Stimulated activated CD8-positive, alpha-beta memory T cell treated with anti-CD3 and anti-CD28 coated beads, Interleukin-7, amount 100 ng/mL, for 1 hour (primary cell): ENCODE measurements at places on chromosomes 13 and 19.

- DNase-seq, result no peak
Observed at GRCh38 chr13:95741584-95742563, 64.9 kb downstream of the DNAJC3 start.

- DNase-seq, result no peak
Observed at GRCh38 chr19:3782903-3783302, 3.3 kb downstream of the MATK start.

GRCh38 chr19:4232614-4233281 lies 3.4 kb downstream of the EBI3 start:
- DNase-seq, result no peak

DNA sequence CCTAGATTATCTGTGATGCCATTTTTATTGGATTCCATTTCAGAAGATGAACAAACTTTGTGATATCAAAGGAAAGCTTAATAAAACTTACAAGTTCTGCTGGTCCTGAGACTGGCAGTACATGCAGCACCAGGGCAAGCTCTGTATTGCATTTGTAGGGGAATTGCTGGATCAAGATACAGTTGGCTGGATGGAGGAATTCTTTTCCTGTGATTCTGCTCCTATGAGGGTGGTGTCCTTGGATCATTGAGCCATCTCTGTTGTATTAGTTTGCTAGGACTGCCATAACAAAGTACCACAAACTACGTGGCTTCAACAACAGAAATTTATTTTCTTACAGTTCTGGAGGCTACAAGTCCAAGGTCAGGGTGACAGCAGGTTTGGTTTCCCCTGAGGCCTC lies 33.9 kb upstream of the CSNK1A1L start:
- DNase-seq, result no peak
